ENCODE measurements at places on chromosomes 1 and 21. TPM values are rescaled to one million over a fixed set of nuclear protein-coding genes. Genes with fewer than 3 reads are reported as not detected.

The RNU1-2 gene
- under 0.01 TPM for total RNA-seq

The BSND gene
- not detected for total RNA-seq

The FCER1G gene
- total RNA-seq = 0.26 TPM

The C8B gene
- not detected for total RNA-seq

The KCNJ9 gene
- not detected for total RNA-seq

The SLC44A5 gene
- total RNA-seq = 1.0 TPM

The TMED5 gene
- 48.2 TPM for total RNA-seq

The IGSF21 gene
- total RNA-seq = not detected

The SIM2 gene
- total RNA-seq = not detected

Data from dermis microvascular lymphatic vessel endothelial cell (primary cell).